ENCODE measurements at places on chromosomes 3 and 15. TPM values are rescaled to one million over a fixed set of nuclear protein-coding genes. Genes with fewer than 3 reads are reported as not detected.

DNA sequence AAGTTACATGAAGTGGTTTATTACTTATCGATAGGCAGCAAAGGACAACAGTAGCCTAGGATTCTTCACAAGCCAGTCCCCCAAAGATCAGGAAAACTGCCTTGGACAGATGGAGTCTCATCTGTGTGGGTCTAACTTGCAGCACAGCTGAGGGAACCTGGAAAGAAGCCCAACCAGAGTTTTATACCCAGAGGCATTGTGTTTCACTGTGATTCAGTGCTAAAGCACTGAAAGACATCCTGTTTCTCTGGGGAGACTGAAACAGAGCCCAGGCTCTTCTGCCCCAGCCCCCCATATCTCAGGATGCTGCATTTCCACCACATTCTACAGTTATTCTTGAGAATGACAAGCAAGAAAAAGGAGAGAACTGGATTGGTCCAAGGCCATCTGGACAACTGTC lies 48.2 kb upstream of the PYDC2 start:
- no peaks in the 10 kb centered on the region for H3K27me3 ChIP-seq
- H3K4me3 ChIP-seq: no peak overlapping the region
- no peaks in the 10 kb centered on the region for H3K36me3 ChIP-seq
- H3K27ac ChIP-seq: no peak overlapping the region

The OCA2 gene
- 0.63 TPM for total RNA-seq

The TTLL13 gene
- total RNA-seq: 0.21 TPM

The ANKUB1 gene
- not detected for total RNA-seq

The FGD5 gene
- total RNA-seq: 1.1 TPM
